Brain pericyte (primary cell): ENCODE measurements at places on chromosomes 4 and X.
A peak's percentile ranks its signal among the peaks of the same experiment; 100 is the strongest.

DNA sequence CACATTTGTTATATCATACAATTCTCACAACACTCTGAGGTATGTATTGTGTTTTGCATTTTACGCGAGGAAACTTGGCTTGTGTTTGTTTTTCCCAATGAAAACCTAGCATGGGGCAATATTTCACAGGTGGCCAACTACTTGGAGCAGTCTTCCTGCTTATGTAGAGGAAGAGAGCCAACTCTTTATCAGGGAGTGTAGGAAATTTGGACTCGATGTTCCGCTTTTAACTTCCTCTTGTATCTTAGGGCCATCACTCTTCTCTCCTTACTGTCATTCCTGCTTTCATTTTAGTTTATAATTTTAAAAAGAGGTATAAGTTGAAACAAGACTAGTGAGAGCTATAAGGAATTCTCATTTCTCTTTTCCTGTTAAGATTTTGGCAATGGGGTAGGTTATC is 107.7 kb upstream of the RPS6KA3 start:
- DNase-seq = no peak

DNA sequence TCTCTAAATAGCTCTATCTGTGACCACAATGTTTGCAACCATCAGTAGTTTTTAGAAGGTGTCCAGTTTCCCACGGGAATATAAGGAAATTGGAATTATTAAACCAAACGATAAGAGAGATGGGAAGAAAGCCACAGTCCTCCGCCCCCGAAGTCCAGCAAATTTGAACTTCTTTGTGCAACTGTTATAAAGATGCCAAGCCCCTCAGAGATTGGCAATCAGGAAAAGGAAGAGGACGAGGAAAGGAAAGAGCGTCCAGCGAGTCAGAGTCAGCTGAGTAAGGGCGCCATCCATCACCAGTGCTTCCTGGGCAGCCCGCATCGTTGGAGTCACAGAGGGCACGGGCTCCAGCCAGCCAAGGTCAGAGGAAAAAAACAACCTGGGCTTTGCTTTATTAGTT is 35.7 kb downstream of the LDB2 start:
- no peak for DNase-seq

GRCh38 chr4:141240671-141241070 is 20.0 kb downstream of the ZNF330 start:
- no peak for DNase-seq

DNA sequence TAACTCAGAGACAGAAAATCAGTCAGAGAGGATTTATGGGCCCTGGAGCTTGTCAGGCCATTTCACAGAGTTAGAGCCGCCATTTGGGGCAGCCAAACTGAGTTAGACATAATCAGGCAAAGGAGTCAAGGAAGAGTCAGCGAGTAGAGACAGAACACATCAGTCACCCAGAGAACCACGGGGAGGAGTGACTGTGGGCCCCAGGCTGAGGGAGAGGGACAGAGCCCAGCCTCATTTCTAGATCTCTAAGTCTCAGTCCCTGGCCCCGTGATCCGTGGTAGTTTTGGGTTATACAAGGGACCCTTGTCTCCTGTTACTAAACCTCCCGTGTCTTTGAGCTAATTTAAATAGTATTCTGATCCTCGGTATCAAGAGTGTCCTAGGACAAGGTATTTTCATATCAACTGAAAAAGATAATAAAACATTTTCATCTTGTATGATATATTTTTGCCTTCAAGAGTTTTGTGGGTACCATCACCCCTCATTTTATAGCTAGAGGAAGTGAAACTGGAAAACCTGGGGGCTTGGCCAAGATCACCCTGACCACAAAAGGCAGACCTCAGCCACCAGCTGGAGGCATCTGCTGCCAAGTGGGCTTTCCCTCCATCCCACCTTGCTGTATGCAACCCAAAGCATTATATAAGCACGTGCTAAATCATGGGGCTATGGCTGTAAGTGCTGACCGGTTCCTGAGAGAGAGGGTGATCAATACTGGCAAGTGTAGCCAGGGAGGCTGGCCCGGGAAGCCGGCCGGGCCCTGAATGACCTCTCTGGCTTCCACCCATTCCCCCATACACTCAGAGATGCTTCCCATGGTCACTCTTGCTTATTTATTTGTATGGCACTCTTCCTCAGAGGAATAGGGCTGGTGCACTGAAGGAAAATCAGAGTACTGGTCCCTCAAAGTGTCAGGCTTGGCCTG is 204.1 kb downstream of the BCOR start:
- DNase-seq = no peak

GRCh38 chrX:114344756-114345349 is 239.0 kb upstream of the HTR2C start:
- no peak for DNase-seq

- peak; percentile 55 for DNase-seq
These were observed 449.6 kb downstream of the FSTL5 start for GRCh38 chr4:161714022-161714751.

DNA sequence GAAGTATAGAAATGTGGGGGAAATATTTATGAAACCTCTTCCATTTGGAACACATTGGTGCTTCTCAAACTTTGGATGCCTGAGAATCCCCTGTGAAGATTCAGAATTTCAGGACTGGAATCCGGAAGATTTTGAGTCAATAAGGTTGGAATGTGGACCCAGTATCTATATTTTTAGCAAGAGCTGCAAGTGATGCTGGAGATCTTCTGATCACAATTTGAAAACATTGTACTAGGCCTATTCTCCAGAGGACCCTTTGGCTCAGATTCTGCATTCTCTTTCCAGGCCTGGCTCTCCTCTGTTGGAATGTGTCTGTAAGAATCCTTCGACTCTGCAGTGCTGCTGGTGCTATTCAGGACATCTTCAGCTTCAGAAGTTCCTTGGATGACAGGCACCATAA is 2.4 kb upstream of the PKD2 start:
- DNase-seq = no peak

- no peak for DNase-seq
These were observed 3.9 kb downstream of the MAML3 start for GRCh38 chr4:140149846-140150635.

- DNase-seq = no peak
These were observed 57.6 kb upstream of the PRKG2 start for GRCh38 chr4:81272671-81273070.

GRCh38 chrX:40093586-40093985 is 4.2 kb downstream of the BCOR start:
- DNase-seq = no peak

DNA sequence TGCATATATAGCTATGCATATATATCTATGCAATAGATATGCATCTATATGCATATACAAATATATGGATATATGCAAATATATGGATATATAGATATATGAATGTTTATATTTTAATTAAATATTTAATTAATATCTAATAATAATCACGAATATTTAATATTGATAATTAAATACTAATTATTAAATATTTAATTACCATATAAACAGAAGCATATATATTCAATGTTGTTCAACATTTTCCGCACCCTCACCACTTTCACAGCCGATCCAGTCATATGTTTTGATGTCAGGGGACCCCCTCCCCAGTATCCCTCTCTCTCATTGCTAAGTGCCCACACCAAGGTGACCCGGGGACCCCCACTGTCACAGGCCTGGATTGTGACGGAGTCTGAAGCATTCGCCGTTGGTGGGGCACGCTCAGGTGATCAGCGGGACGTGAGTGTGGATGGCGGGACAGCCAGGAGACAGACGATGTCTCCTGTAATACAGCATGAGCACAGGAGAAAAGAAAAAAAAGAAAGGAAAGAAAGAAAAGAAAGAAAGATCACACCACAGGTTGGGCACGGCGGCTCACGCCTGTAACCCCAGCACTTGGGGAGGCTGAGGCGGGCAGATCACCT is 199.7 kb downstream of the CRLF2 start:
- DNase-seq = no peak

DNA sequence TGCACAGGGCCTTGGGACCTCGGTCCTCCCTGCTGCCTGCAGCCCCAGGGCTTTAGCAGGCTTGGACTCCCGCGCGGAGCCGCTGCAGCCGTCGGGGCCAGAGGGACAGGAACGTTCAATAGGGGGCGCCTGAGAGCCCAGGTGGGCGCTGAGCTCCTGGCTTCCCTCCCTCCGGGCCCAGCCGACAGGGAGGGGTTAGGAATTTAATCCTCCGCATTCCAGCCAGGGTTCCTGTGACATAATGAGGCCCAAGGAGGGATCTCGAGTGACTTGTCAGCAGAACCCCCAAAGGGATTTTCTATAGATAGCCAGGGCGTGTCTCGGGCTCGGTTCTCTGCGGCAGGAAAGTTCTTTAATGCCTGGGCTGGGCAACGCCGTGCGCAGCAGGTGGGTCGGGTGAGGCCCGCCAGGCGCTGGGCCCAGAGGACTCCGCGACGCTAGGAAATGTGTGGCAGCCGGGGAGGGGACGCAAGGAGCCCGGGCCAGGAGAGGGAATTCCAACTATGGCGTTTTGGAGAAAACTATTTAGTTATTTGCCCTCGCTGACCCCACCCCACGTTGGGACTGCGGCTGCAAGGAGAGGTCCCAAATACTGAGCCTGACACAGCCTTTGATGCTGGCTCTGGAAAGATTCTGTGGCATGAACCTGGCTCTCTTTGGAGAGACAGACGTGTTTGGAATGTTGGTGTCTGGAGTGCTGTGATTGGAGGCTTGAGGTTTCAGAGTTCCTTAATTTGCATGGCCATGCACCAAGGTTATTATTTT is 285.2 kb upstream of the GATB start:
- no peak for DNase-seq

GRCh38 chr4:95186666-95187065 is 362.1 kb downstream of the UNC5C start:
- no peak for DNase-seq

GRCh38 chr4:183263787-183264386 is 56.2 kb downstream of the CLDN22 start:
- DNase-seq = no peak

GRCh38 chr4:139973616-139974015 is 180.4 kb downstream of the MAML3 start:
- DNase-seq = no peak

- no peak for DNase-seq
These were observed 58.1 kb upstream of the SMIM10 start for GRCh38 chrX:134932528-134933217.

DNA sequence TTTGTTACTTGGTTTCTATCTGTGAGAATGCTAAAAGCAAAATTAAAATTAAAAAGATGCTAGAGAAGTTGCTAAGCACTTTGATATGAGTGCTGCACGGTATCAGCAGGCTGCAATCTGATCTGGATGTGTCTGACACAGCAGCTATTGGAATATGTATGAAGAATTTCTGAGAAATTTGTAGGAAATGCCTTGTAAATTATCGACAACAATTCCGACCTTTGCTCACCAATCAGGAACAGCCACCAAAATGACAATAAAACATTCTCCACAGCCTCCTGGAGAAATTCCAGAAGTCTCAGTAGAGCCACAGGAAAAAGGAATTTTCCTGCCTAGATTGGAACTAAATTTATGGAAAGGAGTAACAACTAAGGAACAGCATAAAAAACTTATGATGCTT is 82.5 kb downstream of the TIGD2 start:
- DNase-seq = no peak

DNA sequence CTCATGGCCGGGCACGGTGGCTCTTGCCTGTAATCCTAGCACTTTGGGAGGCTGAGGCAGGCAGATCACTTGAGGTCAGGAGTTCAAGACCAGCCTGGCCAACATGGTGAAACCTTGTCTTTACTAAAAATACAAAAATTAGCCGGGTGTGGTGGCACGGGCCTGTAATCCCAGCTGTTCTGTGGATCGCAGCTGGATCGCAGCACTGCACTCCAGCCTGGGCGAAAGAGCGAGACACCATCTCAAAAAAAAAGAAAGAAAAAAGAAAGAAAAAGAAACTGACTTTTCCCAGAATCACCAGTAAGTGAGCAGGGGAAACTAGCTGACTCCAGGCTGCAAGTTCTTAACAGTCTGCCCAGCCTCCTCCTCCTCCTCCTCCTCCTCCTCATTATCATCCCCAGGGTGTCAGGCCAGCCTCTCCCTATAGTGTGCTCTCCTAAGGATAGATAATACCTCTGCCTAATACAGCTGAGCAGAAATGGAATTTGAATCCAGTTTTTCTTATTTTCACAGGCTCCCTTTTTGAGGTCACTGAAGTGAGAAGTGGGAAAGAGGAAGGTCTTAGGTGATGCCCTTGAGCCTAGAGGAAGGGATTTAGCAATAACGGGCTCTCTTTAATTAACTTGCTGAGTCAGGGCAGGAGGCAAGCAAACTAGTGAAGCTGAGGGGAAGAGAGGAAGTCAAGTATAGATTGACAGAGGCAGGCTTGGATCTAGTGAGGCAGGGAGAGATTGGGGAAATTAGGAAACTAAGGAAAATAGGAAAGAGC is 11.8 kb upstream of the ELF2 start:
- no peak for DNase-seq

DNA sequence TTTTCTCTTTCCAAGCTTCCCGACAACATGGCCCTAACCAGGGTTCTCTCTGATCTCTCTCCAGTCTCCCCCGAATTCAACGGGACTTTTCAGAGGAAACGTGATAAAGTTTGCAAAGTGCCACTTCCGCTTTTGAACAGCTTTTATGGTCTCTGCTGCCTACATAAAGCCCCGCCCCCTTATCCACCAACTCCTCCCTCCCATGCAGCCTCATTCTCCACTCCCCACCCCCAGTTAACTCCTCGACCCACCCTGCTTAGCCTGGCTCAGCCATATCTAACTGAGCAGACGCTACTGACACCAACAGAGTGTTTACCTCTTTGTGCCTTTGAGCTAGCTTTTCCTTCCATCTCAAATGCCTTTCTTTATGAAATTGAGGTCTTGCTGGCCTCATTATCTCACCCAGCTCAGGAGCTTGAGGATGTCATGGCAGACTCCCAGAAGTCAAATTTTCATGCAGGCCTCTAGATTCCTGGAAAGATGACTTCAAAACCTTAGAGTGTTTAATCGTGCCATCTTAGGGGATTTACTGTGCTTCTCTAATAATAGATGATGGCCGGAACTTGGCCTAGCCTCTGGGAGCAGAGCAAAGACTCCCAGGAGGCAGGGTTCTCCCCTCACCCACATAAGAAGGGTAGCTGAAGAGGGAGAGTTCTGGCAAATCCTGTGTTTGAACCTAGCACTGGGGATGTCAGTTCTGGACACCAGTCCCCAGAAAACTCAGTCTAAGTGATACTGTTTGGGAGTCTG is 606.0 kb downstream of the BCOR start:
- no peak for DNase-seq

GRCh38 chrX:72268597-72269365 is 8.3 kb downstream of the RPS4X start:
- peak; percentile 68 for DNase-seq

DNA sequence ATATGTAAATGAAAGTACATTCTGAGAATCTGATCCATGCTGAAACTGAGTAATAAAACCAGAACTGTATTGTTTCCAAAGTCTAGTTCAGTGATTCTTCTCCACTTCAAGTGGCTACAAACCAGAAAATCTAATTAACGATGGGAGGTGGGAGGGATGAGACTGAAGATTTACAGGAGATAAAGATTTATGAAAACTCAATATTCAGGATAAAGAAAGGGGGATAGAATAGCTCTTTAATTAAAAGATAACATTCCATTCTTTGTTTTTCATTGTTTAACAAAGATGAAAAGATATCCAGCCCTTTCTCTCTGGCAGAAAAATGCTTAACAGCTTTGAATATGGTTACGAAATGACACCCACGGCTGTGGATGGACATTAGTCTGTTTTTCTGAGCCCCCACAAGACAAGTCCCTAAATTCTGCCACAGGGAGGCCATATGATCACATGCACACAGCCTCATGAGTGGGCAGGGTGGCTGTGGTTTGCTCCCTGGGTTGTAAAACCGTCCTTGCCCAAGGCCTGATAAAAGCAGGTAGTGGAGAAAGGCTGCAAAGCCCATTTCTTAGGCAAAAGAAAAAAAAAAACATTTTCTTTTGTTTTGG is 36.4 kb downstream of the TMEM150C start:
- DNase-seq = no peak

- DNase-seq = no peak
These were observed 106.3 kb downstream of the RPA4 start for GRCh38 chrX:96989830-96990571.
